ENCODE measurements at places on chromosomes 3 and 15. TPM values are rescaled to one million over a fixed set of nuclear protein-coding genes. Genes with fewer than 3 reads are reported as not detected.

The FEM1B gene
- total RNA-seq: 23.8 TPM

The SOX14 gene
- not detected for total RNA-seq

The MST1 gene
- total RNA-seq: 1.1 TPM

The ZNF860 gene
- 1.6 TPM for total RNA-seq

The BUB1B gene
- 51.1 TPM for total RNA-seq
